ENCODE measurements at places on chromosomes 16 and 17.

DNA sequence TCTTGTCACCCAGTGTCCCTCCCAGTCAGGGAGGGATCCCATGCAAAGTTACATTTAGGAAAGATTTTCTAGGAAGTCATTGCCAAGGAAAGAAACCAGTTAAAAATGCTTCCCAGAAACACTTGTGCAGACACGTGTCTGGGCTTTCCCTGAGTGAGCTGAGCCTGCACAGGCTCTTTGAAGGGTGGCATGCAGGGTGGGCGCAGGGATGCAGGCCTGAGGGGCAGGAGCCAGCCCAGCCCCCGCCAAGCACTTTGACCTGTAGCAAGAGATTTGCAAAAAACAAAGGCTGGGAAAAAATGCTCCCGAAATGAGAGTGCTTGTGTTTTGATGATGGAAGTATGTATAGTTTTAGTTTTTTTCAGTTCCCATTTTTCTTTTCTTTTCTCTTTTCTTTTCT, 52.4 kb downstream of the B9D1 start:
- no peak for DNase-seq

DNA sequence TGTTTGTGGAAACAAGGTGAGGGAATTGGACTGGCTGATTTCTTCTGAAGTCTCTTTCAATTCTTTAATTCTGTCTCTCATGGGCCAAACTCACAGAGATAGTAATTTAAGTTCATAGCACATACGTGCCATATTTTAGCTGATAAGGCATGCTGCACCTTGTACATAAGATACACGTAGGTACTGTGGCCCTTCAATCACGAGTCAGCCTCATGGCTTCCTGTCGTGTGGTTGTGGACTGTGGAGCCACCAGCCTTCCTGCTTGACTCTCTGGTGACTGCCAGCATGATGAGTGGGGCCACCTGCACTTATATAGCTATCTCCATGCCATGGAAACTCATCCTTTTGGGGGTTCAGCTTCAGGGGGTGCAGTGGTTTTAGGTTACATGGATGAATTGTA, 25.1 kb downstream of the KSR1 start:
- no peak for DNase-seq

- no peak for DNase-seq
Measured at GRCh38 chr16:24673155-24673554, 56.3 kb upstream of the TNRC6A start.

DNA sequence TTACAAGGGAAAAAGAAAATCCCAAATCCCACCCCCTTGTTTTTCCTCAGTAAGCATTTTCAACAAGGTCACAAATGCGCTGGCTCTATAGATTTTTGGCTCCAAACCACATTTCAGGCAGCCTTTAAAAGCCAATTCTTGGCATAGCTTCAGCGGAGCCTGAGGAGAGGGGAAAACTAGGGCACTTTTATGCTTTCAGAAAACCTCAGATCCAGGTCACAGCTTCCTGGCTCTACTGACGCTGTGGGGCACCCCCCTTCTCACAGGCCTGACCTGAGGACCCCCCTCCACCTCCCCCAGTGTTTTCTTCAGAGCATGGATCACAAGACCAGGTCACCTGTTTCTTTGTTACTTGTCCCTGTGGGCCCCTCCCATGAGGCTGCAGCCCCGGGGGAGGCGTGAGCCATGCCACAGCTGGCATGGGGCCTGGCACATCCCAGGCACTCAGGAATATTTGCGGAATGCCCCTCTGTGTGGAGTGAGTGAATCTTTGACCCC, 30.1 kb upstream of the MTSS2 start:
- no peak for DNase-seq

DNA sequence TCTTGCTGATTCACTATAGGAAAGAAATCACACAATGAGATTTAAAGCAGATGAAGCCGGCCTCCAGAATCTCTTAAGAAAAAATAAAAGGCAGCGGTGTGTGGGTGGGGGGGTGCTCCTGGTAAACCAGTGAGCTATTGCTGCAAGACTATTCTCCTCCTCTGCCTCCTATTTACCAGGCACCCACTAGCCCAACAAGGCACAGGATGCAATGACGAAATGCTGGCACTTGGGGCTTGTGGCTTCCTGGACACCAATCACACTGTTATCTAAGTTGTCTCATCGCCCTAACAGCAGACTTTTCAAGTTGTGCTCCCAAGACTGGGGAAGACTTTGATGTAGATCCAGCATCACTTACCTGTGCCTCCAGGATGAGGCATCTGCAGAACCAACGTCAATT, 50.2 kb upstream of the NDRG4 start:
- DNase-seq, result no peak

DNA sequence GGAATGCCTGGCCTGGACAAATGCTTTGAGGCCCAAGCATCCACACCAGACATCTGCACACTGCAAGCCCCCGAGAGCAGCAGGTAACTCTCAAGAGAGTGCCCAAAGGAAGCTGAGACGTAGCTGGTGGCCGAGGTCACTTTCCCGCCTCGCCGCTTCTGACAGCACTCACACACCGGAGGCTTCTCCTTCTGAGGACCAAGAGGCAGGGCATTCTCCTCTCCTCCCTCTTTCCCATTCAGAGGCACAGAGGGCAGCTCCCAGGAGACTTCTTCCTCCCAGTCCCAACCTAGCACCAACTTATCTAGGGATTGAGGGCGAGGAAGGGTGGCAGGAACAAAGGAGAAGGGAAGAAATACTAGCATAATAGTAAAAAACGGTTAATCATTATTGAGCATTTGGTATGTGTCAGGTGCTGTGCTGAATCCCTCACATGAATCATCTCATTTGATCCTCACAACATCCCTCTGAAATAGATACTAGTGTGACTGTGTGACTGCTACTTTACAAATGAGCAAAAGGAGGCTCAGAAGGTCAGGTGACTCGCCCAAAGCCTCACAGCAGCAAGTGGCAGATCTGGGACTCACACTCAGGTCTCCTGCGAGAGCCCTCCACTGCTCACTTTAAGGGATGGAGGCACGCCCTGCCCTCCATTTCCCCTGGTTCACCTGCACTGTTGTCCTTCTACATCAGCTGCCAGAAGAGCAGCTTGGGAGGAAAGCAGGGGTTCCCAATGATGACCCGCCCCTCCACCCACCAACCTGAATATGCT, 41.8 kb downstream of the MYO18A start:
- DNase-seq, result no peak

DNA sequence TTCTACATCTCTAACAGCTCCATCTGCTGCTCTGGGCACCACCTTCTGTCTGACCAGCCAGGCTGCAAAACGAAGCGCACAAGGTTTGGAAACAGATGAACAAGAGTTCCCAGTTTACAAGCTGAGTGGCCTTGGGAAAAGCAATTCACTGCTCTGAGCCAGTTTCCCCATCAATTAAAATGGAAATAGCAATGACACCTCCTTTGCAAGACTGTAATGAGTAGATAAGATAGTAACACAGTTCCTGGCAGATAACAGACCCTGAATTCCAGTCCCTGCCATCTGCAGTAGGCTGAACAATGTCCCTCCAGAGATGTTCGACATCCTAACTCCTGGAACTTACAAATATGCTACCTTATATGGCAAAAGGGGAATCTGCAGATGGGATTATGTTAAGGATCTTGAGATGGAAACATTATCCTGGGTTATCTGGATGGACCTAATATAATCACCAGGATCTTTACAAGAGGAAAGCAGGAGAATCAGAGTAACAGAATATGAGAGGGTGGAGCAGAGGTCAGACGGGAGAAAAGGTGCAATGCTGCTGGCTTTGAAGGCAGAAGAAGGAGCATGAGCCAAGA, 27.9 kb downstream of the CPPED1 start:
- no peak for DNase-seq

DNA sequence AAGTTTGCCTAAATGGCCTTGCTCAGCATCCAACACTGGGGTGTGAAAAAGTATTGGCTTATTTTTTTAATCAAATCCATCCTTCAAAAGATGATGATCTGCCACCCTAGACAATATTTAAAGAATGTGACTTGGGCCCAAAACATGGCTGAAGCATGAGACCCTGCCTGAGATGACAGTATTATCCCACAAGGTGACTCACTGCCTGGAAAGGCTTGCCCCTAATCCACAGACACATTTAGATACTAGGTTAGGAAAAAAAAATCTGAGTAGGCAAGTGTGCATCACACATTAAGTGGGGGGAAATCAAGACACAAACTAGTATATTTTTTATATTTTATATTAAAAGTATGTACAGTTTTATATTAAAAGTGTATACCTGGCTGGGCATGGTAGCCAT, 38.4 kb downstream of the TOM1L2 start:
- DNase-seq, result no peak

Data from hepatic stellate cell (primary cell).